ELR (cell line): ENCODE measurements at places on chromosomes 12 and 14.

- DNase-seq = no peak
Observed at GRCh38 chr14:88326352-88327103, 3.5 kb upstream of the KCNK10 start.

GRCh38 chr14:30389134-30389876, 169.7 kb upstream of the G2E3 start:
- DNase-seq = peak; percentile 4

DNA sequence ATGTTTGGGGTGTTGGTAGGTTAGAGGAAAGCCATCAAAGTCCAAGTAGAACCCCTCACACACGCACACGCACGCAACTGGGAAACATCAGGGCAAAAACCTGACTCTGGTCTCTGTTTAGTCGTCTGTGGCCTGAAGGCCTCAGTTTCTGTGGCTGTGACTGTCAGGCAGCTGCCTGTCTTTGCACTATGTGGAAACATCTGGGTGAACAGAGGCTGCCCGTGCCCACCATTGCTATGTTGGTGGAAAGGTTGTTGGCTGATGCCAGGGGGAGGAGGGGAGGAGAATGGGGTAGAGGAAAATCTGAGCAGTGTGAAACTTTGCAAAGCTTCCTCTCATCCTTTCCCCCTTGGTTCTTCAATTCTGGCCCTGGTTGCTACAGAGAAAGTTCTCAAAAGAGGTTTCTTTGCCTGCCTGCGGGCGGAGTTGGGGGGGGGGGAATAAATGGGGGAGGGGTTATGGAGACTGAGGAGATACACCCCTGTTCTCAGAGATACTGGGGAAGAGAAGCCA, 7.5 kb downstream of the HOXC10 start:
- DNase-seq = no peak

- no peak for DNase-seq
Observed at GRCh38 chr12:79275631-79276030, 411.1 kb downstream of the SYT1 start.

GRCh38 chr12:4027412-4027811, 154.2 kb upstream of the PARP11 start:
- DNase-seq = peak; percentile 22

DNA sequence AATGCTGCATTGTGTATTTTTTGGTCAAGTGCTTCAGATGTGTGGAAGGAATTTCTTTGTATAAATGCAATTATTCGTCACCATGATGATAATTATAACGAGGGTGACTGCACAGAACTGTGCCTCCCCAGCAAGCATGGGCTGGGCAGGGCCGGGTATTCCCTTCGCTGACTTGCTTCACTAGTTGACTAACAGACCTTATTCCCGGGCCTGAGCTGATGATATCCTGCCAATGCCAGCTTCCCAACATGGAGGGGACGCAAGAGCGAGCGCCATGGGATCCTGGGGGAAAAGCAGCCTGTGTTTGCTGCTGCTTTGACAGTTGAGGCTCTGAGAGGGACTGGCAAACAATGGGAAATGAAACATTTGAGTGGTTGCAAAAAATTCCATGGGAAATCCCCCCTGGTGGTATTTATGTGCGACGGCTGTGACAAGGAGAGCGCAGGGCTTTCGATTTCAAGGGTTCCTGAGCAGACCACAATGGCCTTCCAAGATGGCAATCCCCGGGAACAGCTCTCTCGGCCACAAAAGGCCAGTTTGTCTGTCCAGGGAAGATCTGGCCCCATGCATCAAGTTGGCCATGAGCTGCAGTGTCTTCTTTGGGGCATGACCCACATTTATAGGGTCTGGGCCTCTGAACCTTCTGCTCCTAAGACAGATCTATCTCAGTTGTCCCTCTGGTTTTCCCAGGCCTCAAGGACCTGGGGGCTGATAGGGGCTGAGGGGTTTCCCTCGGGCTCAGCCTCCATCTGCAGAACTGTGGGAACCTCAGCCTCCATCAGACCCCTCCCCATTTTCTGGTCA, 21.9 kb upstream of the MAP1LC3B2 start:
- no peak for DNase-seq

- no peak for DNase-seq
Observed at GRCh38 chr12:92733661-92734060, 30.9 kb downstream of the PLEKHG7 start.

DNA sequence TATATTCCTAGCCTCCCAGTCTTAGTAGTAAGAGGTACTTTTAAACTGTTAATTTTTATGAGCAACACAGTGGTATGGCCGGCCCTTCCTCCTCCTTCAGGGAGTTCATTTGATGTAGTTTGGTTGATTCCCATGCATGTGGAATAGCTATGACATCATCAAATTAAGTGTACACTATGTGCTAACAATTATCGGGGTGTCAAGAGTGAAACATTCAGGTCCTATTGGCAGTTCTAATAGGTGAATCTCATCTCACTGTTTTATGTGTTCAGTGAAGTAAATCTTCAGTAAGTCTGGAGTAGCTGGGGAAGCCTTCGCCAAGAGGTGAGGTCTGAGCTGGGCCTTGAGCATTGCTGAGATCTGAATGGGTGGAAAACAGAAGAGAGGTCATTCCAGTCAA, 656.5 kb downstream of the DIO2 start:
- DNase-seq = no peak

DNA sequence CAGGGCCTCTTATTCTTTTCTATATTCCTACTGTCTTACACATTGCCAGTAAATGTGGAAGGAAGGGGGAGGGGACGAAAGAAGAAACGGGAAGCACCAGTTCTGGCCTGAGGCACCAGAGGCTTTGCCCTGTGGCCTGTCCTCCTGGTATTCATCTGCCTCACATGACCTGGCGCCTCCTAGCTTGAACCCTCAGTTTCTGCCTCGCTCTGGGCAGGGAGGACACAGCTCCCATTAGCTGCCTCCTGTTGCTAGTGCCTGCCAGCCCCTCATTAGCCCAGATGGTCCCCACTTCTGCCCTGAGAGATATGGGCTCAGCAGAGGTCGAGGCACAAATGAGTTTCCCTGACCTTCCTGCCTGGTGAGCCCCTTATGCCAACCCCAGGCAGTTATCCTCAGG, 3.0 kb upstream of the PLEKHG6 start:
- no peak for DNase-seq
